ENCODE measurements at places on chromosomes 11 and 22.

DNA sequence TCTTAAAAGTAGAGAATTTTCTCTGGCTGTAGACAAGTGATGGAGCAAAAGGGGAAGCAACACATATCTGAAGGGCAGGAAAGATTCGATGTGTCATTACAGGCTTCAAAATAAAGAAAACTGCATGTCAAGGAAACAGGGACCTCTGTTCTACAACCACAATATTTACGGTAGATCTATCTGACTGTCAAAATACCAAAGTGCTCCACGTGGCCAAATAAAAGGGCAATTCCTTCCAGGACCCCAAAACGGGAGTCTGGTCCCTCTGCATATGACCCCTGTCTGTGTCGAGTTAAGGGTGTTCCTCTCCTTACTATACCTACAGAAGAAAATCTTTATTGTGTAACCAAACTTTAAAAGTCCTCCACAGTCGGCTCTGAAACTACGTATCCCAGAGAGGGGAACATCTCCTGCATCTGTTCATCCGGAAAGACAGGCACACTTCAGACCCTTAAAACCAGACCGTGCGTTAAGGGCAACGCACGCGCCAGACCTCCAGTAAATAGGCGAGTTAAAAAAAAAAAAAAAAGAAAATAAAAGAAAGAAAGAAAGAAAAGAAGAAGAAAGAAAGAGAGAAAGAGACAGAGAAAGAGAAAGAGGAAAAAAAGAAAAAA is 756 bp downstream of the CLNS1A start:
- DNase-seq: no peak

- DNase-seq: no peak
Measured at GRCh38 chr11:68683536-68684384, 584 bp upstream of the GAL start.

DNA sequence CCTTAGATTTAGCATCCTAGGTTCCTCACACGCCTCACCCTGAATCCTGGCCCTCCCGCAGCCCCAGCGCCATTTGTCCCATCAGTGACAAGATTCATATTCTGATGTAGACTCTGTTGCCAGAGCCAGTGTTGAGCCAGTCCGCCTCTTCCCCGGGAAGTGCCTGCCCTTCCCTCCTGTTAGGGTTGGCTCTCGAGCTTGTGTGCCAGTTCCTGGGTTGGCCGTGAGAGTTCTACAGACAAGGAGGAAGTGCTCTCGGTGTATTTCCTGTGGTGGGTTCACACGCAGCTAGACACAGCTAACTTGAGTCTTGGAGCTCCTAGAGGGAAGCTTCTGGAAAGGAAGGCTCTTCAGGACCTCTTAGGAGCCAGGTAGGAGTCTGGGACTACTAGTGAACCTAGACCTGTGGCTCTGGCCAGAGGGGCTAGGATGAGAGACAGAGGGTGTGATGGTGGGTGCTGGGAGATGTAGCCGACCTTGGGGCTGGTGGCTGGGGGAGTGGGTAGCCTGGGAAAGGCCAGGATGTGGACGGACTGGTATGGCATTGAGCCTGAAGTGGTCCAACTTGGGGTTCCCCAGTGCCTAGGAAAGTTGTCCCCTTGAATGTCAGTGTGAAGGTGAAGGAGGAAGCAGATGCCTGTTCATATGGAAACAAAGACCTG is at the start of gene IL18BP:
TSS of gene IL18BP (plus strand) at position 261 of the 662 bp plus-strand sequence. CDS start 1,076 bp downstream, outside the sequence.
- DNase-seq: no peak

- DNase-seq: no peak
Measured at GRCh38 chr11:67466962-67467771, 1.9 kb downstream of the TMEM134 start.

DNA sequence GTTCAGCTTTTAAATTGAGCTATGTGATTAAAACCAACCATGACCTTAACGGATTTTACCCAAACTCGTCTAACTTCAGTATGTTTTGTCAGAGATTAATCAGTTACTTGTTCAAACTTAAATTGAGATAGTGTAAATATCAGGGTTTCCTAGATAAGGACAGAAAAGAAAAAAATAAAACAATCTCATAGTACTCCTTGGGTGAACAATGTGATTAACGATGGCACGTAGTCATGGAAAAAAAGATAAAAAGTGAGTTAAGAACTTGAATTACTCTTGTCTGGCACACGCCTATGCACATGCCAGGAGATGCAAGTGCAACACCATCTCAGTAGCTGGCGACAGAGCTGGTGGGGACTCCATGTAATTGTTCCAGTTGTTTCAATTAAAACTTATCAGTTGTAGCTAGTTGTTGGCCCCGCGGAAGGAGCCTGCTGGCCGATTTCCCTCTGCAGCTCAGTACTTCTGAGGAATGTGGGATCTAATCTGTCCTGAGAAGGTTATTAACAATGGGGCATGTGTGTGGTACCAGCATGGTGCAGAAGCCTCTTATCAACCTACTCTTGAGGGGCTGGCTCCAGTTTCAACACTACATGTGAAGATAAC is 3.0 kb downstream of the RASSF10 start:
- DNase-seq: no peak

DNA sequence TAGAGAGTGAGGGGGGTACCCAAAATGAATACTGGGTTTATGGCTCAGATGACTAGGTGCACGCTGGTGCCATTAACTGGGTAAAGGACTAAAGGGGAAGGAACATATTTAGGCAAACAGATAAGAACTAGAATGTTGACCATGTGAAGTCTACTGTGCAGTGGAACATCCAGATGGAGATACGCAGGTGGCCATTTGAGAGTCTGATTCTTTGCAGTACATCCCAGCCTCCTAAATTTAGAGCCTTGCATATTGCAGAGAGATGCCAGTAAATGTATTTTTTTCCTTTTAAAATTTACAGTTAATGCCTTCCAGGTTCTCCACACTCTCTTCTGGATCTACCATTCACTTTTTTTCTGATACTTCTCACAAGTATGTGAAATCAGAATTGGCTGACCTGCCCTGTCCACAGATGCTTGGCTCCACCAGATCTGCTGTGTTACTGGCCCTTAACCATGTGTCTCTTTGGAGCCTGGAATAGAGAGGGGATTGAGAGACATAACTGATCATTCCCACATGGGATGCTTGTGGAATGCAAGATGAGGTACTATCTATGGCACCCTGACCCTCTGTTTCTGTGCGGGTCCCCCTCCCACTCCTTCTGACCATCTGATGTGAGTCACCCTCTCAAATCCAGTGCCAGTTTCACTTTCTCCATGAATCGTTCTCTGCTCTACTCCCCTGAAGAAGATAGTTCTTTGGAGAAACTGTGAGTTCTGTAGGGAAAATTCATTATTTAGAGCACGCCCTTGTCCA is 77.0 kb upstream of the NCAM1 start:
- no peak for DNase-seq

DNA sequence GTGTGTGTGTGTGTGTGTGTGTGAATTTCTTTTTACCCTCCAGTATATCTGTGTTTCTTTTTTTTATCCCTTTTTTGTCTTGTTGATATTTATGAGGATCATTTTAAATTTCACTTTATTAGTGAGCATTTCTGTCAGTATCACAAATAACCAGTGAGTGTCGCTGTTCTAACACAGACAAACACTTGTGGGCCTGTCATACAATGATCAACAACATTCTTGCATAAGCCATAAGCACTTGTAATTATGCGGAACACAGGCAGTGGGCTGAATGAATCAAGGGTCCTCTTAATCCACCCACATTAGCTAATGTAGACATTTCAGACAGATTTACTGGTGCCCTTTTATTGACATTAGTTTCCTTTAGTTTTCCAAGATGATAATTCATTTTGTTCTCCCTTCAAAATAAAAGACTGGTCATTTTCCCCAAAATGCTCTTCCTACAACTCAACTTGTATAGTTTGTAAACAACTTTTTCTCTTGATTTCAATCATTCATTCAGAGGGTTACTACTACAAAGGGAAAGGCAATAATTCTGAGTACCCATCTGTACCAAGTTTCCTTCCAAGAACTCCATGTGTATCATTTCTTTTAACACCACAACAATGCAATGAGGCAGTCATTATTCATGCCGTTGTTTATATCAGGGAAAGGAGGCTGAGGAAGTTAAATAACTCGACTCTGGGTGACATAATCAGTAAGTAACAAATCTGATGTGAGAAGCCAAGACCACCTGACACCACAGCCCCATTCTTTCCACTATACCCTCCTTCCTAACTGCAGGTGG is 34.5 kb upstream of the ANO3 start:
- DNase-seq: no peak

- no peak for DNase-seq
Measured at GRCh38 chr11:68358416-68358815, 46.0 kb downstream of the LRP5 start.

- DNase-seq: no peak
Measured at GRCh38 chr11:46361283-46362155, 14.3 kb downstream of the DGKZ start.

DNA sequence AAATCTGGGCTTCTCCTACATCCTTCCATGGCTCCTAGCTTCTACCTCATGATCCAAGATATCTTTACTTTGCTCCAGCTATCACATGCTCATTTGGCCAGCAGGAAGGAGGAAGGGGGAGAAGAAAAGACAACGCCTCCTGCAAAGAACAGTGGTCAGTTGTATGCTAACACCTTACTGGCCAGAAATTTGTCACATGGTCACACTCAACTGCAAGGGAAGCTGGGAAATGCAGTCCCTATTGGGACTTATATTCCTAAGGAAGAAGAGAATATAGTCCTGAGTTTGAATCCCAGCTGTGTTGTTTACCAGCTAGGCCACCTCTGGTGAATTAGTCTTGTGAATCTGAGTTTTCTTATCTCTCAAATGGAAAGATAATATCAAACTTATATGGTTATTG is 272.0 kb downstream of the BLID start:
- DNase-seq: no peak

Measured in NCI-H226 (cell line).